ENCODE measurements at places on chromosomes 16 and 17.

DNA sequence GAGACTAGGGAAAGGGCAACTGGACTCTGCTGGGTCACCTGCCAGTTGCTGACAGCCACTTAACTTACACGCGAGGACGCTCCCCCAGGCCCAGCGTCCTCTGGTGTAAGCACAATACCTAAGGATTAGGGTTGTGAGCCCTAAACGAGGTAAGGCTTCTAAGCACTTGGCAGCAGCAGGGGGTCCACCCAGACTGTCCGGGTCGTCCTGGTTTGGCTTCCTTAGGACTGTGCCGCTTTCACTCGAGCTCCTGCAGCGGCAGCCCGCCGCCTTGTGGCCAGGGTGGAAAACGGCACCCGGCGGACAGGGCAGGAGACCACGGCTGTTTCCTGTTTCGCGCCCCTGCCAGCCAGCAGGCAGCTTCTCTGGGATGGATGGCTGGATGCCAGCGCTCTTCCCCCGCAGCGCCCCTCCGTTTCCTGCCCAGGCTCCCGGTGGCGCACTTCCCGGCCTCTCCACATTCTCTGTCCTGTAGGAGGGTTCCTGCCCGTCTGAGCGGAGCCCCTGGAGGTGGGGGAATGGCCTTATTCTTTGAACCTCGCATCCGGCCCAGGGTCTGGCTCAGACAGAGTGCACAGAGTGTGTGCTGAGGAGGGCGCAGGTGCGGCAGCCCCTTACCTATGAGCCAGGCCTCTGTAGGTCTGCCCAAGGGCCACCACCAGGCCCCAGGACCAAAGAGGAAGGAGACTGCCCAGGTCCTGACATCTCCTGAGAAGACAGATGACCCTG, 47.0 kb upstream of the AMZ2 start:
- peak; percentile 74 for DNase-seq

DNA sequence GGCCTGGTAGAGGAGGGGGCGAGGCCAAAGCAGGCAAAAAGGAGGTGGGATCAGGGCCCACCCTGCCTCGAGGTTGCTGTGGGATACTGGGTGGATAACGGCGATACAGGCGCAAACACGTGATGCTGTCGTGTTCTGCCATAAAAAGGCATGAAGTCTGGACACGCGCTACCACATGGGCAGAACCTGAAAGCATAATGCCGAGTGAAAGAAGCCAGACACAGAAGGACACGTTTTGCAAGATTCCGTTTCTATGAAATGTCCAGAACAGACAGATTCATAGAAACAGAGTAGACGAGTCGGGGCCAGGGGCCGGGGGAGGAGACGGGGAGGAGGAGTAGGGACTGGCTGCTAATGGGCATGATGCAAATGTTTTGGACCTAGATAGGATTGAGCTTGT, 43.5 kb downstream of the ZDHHC7 start:
- no peak for DNase-seq

GRCh38 chr17:49530118-49530517, 35.0 kb downstream of the NGFR start:
- no peak for DNase-seq

- DNase-seq: no peak
These were observed at the start of gene STAC2 for GRCh38 chr17:39225308-39225958. Gene STAC2 (minus strand): TSS chr17:39225945. CDS start chr17:39225502, 443 bp downstream.

GRCh38 chr17:4161192-4161966, 18.4 kb downstream of the CYB5D2 start:
- DNase-seq: no peak

DNA sequence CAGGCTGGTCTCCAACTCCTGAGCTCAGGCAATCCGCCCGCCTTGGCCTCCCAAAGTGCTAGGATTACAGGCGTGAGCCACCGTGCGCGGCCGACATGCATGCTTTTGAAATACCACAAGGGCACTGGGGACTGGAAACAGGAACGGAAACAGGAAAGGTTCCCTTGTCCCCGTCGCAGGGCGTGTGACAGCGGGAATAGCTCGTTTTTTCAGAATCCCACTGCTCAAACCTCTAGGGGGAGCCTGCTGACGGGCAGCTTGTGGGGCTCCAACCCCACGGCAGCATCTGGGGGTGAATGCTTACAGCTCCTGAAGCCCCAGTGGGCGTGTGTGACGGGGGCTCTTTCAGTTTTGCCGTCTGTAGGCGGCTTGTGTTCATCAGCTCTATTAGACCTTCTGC, 18.8 kb upstream of the ASGR2 start:
- no peak for DNase-seq

GRCh38 chr17:2724784-2725164, 13.2 kb upstream of the CLUH start:
- peak; percentile 37 for DNase-seq

- no peak for DNase-seq
These were observed 234.4 kb downstream of the ZNF423 start for GRCh38 chr16:49621241-49622083.

DNA sequence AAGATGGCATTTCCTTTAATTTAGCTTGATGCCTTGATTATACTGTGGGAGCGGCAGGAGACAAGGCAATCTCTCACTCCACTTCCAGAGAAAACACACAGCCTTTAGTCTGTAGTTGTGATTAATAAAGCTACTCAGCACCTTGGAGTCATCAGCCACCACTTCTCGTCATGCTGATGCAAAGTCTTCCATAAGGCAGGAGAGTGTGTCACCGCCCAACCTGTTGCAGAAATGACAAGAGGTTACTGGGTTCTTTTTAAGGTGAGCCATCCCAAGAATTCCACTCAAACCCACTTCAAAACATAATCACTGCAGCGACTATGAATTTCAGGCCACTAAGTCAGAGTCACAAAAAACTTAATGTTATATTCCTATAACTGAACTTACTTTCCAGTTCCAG, 223.9 kb upstream of the TOX3 start:
- DNase-seq: no peak

DNA sequence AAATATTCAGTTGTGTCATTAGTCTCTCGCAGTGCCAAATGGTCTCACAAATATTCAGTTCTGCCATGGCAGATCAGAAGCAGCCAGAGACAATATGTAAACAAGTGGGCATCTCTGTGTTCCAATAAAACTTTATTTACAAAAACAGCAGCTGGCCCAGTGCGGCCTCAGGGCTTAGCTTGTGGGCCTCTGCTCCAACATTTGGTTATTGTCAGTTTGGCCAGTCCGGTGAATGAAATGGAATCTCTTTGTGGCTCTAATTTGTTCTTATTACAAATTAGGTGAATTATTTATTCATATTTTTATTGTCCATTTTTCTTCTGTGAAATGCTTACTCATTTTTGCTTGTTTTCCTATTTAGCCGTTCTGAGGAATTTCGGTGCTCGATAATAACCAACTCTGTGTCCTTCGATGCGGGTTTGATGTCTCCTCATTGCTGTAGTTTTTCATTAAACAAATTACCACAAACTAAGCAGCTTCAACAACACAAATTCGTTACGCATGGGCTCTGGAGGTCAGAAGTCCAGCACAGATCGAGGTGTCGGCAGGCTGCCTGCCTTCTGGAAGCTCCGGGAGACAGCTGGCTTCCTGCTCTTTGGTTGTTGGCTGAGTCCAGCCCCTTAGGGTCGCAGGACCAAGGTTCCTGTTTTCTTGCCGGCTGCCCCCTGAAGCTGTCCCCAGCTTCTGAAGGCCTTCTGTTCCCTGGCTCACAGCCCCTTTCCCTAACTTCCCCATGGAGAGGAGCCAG, 4.1 kb upstream of the SLC38A10 start:
- DNase-seq: no peak

GRCh38 chr16:89319886-89320781, 102.6 kb downstream of the ZNF778 start:
- no peak for DNase-seq

DNA sequence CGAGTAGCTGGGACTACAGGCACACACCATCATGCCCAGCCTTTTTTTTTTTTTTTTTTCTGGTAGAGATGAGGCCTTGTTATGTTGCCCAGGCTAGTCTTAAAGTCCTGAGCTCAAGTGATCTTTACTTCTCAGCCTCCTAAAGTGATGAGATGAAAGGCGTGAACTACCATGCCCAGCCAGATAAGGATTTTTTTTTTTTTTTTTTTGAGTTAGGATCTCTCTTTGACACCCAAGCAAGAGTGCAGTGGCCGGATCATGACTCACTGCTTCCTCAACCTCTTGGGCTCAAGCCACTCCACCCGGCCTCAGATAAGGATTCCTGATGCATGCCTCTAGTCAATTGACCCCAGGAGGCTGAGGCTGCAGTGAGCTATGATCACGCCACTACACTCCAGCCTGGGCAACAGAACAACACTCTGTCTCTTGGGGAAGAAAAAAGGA, 11.2 kb upstream of the PLEKHG4 start:
- DNase-seq: no peak

DNA sequence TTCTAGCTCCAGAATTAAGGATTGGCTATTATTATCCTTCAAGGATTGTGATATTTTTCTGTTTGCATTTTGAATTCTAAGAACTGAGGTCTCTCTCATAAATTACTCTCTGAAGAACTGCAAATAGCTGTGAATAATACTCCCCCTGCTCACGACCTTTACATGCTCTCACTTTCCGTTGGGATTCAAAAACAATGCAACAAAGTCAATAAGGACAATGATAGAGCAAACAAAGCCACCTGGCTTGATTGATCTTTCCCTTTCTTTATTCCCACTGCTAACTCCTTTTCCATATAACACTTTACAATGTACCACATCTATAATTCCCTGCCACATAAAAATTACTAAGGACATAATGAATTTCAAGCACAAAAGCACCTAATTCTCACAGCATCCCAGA, 523.0 kb upstream of the CA10 start:
- DNase-seq: no peak

GRCh38 chr17:79108232-79108850, 33.7 kb downstream of the ENGASE start:
- DNase-seq: no peak

- no peak for DNase-seq
These were observed 2.6 kb downstream of the DPEP2 start for GRCh38 chr16:67996666-67997065.

- DNase-seq: no peak
These were observed 52.2 kb downstream of the ABCC12 start for GRCh38 chr16:48103591-48103990.

- DNase-seq: no peak
These were observed 603 bp upstream of the MRTFB start for GRCh38 chr16:14070555-14070876.

DNA sequence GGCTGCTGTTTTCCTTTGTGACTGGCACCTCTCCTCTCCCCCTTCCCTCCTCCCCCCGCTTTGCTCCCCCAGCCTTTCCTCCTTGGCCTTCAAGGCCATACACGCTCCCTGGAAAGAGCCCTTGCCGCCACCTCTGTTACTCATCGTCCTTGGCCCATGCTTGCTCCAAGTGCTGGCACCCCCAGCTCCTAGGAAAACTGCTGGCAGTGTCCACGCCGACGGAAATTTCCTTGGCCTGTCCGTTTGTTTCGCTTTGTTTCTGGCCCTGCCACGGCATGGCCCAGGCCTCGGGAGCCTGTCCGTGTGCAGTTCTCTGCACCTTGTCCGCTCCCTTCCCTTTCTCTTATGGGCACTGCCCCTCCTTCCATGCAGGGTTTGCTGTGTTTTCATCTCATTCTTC, 18.0 kb downstream of the CA5A start:
- DNase-seq: no peak

DNA sequence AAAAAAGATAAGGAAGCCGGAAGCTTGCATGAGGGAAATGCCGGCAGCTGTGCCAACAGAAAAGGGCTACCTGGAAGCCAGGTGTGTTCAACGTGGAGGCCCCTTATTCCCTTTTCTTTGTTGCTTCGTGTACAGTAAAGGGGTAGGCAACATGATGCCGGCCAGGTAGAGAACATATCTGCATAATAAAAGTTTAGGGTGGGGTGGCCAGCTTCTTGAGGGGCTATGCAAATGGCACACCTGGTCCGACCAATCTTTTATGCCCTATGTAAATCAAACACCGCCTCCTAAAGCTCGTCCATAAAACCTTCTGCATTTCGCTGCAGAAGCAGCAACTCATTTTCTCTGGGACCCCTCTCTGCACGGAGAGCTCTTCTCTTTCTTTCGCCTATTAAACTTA, 911.6 kb downstream of the KCNJ2 start:
- DNase-seq: no peak

DNA sequence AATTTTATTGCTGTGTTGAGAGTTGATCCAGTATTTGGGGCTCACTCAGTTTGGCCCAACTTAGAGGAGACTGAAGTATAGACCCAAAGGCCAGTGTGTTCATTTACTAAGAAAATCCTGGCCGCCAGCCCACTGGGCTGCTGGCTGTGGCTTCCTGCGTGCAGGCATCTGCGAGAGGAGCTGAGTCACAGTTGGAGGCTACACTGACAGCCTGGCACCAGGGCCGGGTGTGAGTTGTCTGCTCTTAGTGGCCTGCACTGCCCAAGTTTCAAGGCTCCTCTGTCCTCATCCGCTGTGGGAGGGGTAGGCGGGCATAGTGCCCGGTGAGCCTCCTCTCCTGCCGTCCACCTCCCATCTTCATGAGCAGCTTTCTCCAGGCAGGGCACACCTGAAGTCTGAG, 54.2 kb downstream of the PLD6 start:
- peak; percentile 36 for DNase-seq

- DNase-seq: no peak
These were observed 351.7 kb upstream of the TNRC6C start for GRCh38 chr17:77606865-77607210.

- DNase-seq: peak; percentile 87
These were observed at the start of gene PRKCA for GRCh38 chr17:66301864-66302741. Gene PRKCA (plus strand): TSS chr17:66302613.

GRCh38 chr16:2329532-2329931, 11.0 kb downstream of the ABCA3 start:
- DNase-seq: no peak

- no peak for DNase-seq
These were observed 9.5 kb upstream of the LONP2 start for GRCh38 chr16:48234630-48235029.

GRCh38 chr17:69086641-69087040, 25.9 kb upstream of the ABCA9 start:
- DNase-seq: no peak

DNA sequence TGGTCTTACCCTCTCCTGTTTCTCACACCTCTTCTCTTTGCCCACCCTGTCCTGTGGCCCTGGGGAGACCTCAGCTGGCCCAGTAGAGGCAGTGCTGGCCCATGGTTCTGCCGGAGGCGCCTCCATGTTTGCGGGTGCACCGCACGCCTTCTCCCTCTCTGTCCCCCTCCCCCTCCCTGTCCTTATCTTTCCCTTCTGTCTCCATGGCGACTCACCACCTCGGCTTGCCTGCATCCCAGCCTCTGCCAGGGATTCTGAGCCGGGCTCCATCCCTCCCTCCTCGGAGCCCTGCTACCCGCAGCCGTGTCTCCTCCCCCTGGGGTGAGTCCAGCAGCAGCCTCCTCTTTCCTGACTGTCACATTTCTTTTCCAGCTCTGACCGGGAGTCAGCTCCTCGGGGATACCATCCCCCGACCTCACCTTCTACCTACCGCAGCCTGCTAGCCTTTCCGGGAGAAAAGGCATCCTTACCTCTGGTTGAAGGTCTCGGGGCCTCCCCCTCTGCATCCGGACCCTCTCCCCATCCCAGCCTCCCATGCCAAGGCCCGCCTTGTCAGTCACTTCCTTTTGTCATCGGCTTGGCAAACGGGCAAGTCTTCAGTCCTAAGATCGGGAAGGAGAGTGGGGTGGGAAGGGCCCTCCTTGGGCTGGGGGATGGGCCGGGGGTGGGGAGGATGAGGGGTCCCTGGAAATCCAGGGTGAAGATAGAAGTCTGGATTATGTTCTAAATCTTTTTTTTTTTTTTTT, at the start of gene RNF112:
Gene RNF112, plus strand, starts transcription at position 358 of the 746 bp plus-strand sequence. Its CDS starts 177 bp downstream, at position 535.
- peak; percentile 94 for DNase-seq

- no peak for DNase-seq
These were observed 8.6 kb downstream of the USP32 start for GRCh38 chr17:60383379-60383778.

All from brain (organoid and tissue), 16 donors.